ENCODE measurements at places on chromosomes 12 and 14.

- DNase-seq, result no peak
These were observed 457 bp downstream of the SOCS2 start for GRCh38 chr12:93572712-93573551.

DNA sequence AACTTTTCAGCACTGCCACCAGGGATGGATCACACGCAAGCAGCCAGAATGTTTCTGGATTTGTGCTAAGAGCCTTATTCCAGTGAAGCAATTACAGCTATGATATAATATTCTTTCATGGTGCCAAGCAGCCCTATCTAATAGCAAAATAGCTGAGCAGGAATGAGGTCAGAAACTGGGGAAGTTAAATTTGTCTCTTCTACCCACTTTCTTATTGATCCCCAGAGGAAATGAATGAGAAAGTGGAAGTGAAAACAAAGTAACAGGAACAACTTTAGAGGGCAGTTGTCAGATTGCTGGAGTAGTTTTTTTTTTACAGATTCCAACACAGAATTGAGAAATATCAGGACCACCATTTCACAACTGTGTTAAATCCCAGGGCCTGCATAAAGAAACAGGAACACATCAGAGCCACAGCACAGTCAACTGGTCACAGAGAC, 44.8 kb downstream of the GCH1 start:
- DNase-seq, result no peak

- DNase-seq, result no peak
These were observed 25.7 kb downstream of the KLRK1 start for GRCh38 chr12:10363914-10364814.

DNA sequence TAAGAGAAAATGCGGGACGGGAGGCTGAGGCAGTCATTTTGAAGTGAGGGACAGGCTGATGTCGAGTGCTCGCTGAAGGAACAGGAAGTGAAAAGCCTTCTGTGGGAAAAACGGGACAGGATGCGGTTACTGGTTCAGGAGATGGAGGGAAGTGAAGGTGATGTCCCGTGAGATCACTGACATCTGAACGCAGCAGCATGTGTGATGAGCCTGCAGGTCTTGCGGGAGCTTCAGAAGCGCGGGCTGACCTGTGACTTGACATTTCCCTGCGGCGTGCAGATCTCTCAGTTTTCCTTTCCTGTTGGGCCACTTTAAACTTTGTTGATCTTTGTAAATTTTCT, 77.8 kb downstream of the DDX51 start:
- no peak for DNase-seq

GRCh38 chr12:20507056-20507455, 138.7 kb downstream of the PDE3A start:
- no peak for DNase-seq

- no peak for DNase-seq
These were observed 176.7 kb downstream of the CRADD start for GRCh38 chr12:93853698-93854478.

GRCh38 chr12:56413392-56413791, 35.8 kb downstream of the TIMELESS start:
- DNase-seq, result no peak

DNA sequence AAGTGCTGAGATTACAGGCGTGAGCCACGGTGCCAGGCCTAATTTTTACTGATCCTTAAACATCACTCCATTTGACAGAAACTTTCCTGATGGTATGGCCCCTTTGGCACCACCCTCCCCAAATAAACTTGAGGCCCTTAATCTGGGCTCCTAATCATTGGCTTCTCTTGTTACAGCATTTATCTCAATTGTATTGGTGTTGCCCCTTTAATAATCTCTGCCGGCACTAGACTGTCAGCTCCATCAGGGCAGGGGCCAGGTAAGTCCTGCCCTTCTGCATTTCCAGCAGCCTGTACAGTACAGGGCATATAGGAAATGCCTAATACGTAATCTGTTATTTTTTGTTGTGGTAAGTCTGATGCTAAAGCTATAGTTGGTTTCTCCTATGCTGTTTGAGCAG, 1.2 kb upstream of the IFT81 start:
- no peak for DNase-seq

DNA sequence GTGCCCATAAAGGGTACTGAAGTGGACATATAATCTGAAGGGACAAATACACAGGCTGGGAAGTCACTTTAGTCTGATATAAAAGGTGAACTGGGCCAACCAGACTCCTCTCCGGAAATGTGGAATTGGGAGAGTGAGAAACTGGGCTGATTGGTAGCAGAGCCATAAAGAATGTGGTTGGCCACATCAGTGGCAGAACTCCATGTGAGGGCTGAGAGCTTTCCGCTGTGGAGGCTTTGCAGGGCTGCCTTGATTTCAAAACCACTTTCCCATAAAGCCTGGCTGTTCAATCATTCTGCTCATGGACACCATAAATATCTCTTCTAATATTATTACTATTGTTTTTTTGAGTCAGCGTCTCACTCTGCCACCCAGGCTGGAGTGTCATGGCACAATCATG, 220.3 kb downstream of the MON2 start:
- DNase-seq, result no peak

- no peak for DNase-seq
These were observed 24.1 kb downstream of the YAF2 start for GRCh38 chr12:42213954-42214426.

- DNase-seq, result no peak
These were observed 16.0 kb downstream of the FIGNL2 start for GRCh38 chr12:51832354-51833107.

GRCh38 chr12:132427999-132428935, 61.7 kb upstream of the FBRSL1 start:
- DNase-seq, result no peak

GRCh38 chr12:26346736-26347135, 151.4 kb downstream of the SSPN start:
- DNase-seq, result no peak

GRCh38 chr12:110004598-110004997, 5.4 kb downstream of the ANKRD13A start:
- no peak for DNase-seq

GRCh38 chr14:94924189-94924588, 154.3 kb upstream of the GSC start:
- no peak for DNase-seq

GRCh38 chr12:6914246-6914946, at the start of gene ENO2:
Gene ENO2 (plus strand): TSS chr12:6914580. CDS start chr12:6915833, 1,253 bp downstream.
- peak; percentile 80 for DNase-seq

DNA sequence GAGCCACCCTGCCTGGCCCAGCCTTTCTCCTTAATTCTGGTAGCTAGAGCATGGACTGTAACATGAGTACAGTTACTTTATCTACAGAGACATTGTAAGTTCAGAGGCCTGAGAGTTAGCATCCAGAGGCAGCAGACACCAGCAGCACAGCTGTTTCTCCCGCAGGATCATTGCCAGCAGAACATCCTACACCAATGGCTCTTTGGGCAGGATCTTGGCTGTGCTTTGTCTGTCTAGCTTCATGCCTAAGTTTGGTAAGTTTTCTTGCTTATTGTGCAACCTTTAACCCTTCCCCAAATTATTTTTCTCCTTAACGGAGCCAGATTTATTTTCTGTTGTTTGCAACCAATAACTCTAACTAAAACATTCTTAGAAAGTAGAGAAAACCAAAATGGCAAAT, 21.6 kb downstream of the C12orf71 start:
- DNase-seq, result no peak

DNA sequence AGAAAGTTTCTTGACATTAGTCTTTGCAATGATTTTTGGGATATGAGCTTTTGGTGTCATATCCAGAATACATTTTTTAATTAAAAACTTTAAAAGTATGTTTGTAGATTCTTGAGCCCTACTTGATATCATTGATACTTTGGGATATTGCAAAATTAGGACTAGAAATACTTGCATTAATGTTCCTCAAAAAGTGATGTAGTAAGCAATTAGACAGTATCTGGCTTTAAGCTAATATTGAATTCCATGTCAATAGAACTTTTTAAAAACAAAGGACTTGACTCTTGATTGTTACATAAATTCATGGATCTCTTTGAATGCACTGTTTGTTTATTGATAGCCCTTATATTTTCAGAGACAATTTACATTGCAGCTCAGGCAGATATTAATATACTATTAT, 15.6 kb downstream of the PEX5 start:
- DNase-seq, result no peak

- no peak for DNase-seq
These were observed 19.6 kb downstream of the NINJ2 start for GRCh38 chr12:643475-644302.

- no peak for DNase-seq
These were observed 175.8 kb upstream of the TMEM132C start for GRCh38 chr12:128091101-128091720.

DNA sequence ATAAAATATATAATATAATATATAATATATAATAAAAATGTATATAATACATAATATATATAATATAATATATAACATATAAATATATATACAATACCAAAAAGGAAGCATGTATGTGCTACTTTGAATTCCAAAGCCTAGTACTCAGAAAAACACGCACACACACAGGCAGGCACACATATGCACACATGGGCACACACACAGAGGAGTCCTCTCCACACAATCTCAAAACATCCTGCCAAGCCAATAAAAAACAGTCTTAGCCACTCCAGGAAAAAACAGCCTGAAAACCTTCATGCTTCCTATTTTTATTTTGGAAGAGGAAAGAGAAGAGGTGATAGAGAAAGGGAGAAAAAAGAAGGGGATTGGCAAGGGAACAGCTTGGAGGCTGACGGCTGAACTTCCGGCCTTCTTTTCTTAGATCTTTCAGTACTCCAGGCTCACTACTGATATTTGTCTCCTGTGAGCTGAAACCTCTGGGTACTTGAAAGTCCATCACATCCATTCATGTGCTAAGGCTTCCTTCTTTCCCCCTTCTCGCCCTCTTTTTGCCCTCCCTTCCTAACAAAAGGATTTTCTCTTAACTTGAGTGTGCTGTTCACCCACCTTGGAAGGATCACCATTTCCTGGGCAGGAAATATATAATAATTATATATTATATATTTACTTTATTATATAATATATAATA, 394.2 kb downstream of the NUAK1 start:
- DNase-seq, result no peak

GRCh38 chr12:42570076-42570475, 19.5 kb downstream of the PRICKLE1 start:
- DNase-seq, result no peak

DNA sequence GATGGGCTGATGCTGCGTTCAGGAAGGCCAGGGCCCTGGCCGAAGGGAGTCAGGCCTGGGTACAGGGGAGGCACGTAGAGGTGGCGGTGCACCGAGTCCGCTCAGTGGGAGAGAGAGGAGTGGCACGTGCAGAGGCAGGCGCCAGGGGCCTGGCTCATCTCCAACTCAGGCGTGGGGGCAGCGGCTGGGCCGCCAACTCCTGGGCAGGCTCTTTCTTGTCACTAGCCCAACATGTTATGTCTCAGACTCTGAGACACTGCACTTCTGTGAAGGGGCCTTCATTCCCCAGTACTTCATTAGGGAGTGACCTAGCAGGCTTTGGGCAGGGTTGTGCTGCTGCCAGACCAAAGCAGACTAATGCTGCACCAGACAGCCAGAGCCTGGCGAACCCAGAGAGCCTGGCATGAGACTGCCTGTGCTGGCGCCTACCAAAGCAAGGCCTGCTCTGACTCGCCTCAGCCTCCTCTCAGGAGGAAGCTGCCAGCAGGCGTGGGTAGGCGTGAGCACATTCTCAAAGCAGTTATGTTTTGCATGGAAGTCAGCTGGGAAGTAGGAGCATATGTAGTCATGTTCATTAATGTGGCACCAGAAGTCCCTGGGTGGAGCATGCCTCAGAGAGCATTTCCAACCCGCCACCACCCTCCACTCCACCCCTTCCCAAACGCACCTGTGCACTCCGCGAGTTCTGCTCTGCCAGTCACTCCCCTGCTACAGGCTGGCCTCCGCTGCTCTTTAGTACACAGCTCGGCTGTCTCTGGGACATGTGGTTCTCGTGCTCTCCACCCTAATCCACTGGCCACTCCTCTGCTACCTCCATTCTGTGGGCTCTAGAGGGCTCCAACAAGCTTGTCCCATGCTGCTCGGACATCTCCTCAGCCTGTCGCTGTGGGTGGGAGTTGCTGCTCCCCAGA, 9.7 kb downstream of the CKB start:
- DNase-seq, result no peak

DNA sequence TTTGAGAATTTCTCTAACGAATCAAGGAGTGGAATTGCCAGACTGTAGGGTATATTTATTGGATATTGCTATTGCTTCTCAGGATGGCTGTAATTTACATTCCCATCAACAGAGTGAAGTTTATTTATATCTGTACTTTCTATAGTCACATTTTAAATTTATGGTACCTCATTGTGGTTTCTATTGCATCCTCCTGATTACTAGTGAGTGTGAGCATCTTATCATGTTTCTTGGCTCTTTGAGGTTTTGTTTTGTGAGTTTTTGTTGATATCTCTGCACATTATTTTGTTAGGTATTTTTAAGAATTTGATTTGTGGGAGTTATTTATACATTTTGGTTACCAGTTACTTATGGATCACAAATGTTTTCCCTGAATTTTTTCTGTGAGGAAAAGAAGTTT, 13.9 kb downstream of the DNM1L start:
- no peak for DNase-seq

DNA sequence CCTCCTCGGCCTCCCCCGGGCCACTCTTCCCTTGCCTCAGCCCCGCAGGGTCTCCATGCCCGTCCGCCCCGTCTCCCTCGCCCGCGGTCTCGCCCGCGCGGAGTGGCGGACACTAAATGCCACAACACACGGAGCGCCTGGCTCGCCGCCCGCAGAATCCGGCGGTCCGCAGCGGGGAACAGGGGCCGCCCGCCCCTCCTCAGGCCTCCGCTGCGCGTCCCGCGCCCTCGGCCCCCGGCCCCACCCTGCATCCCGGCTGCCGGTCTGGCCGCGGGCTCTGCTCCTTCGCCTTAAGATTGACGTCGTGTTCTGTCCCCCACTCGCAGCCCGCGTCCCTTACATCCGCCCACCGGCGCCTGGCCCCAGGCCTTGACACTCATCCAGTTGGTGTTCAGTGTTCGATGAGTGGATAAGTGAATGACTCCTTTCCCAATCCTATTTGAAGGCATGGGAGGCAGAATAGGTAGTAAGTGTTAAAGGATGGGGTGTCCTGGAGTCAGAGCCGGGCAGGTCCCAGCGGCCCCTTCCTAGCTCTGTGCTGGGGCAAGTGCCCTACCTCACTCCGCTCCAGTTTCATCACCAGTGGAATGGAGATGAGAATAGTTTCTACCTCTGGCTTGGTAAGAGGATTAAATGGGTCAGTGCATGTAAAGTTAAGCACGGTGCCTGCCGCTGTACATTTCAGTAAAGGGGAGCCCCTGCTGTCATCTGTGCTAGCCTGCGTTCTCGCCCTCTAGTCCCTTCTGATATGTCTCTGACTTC, 622 bp downstream of the TECPR2 start:
- peak; percentile 11 for DNase-seq

- DNase-seq, result no peak
These were observed 337.2 kb upstream of the NAV3 start for GRCh38 chr12:77493302-77494168.

Measured in stimulated activated CD4-positive, alpha-beta T cell treated with anti-CD3 and anti-CD28 coated beads, TNF-alpha, amount 100 ng/mL, for 4 hours (primary cell).